ENCODE measurements at places on chromosomes 16 and 17.

- no peak for DNase-seq
These were observed 13.7 kb downstream of the CAMKK1 start for GRCh38 chr17:3879186-3879585.

GRCh38 chr17:63546308-63547082, 3.8 kb upstream of the DCAF7 start:
- DNase-seq, result no peak

GRCh38 chr17:77442976-77443747, 302.4 kb downstream of the SEC14L1 start:
- no peak for DNase-seq

GRCh38 chr16:78882751-78883150, 717.8 kb downstream of the MAF start:
- DNase-seq, result no peak

DNA sequence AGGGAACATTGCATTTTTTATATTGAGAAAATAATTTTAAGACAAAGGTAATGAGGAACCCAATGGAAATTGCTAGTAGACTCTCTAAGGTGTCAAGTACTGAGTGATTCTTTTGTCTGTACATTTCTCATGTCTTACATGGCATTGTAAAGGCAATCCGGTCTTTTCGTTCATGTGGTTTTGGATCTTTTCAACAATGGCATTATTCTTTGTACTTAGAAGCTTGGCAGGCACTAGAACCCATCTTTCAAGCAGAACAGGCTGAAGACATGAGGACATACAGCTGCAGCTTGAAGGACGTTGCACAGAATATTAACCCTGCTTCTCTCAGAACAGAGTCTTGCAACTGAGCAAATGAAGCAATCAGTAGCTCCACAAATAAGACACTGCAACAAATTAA, 231.5 kb upstream of the ZFHX3 start:
- DNase-seq, result no peak

DNA sequence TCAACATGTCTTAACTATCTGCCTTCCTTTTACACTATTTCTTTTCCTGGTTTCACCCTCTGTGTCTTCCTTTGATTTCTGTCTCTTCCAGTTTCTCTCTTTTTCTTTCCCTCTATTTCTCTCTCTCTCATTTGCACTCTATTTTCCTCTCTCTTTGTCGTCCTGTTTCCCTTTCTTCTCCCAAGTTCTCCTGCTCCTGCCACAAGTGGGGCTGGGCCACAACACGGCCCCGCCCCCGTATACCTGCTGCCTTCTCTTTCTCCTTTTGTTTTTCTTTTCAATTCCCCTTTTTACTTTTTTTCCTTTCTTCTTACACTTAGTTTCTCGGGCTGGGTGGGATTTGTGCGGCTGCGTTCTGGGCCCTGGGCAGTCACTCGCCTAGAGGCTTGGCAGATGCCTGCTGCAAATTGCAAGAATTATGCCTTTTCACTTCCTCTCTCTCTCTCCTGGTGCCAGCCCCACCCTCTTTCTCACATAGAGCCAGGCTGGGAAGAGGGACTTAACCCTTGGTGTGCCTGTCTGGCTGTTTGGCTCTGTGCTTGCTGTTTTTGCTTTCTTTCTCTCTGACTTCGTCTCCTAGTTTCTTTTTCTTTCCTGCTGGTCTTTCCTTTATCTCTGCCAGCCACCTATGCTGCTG, 2139.4 kb downstream of the TP53TG3F start:
- no peak for DNase-seq

DNA sequence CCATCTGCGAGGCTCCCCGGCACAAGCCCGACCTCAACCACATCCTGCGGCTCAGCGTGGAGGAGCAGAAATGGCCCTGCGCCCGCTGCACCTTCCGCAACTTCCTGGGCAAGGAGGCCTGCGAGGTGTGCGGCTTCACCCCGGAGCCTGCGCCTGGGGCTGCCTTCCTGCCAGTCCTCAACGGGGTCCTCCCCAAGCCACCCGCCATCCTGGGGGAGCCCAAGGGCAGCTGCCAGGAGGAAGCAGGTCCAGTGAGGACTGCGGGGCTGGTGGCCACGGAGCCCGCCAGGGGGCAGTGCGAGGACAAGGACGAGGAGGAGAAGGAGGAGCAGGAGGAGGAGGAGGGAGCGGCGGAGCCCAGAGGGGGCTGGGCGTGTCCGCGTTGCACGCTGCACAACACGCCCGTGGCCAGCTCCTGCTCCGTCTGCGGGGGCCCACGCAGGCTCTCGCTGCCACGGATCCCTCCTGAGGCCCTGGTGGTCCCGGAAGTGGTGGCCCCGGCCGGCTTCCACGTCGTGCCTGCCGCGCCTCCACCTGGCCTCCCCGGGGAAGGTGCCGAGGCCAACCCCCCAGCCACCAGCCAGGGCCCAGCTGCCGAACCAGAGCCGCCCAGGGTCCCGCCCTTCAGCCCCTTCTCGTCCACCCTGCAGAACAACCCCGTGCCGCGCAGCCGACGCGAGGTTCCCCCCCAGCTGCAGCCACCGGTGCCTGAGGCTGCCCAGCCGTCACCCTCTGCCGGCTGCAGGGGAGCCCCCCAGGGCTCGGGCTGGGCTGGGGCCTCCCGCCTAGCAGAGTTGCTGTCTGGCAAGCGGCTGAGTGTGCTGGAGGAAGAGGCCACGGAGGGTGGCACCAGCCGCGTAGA, 13.1 kb upstream of the PRR35 start:
- DNase-seq, result no peak

GRCh38 chr17:78842881-78843565, 2.4 kb upstream of the USP36 start:
- DNase-seq, result peak; percentile 60

GRCh38 chr17:17134957-17135333, 71.2 kb downstream of the PLD6 start:
- DNase-seq, result no peak
